ENCODE measurements at places on chromosomes 1 and 21. TPM values are rescaled to one million over a fixed set of nuclear protein-coding genes. Genes with fewer than 3 reads are reported as not detected.

The KRTAP22-1 gene
- not detected for total RNA-seq

The MIER1 gene
- total RNA-seq: 35.0 TPM

The PAQR6 gene
- 1.1 TPM for total RNA-seq

- DNase-seq: peak; percentile 89
Observed at GRCh38 chr1:44676484-44677200, 2.1 kb downstream of the ARMH1 start.

GRCh38 chr1:181043025-181043888 lies 9.5 kb downstream of the MR1 start:
- no peak for DNase-seq

GRCh38 chr1:55938376-55938850 lies 641.0 kb downstream of the PLPP3 start:
- peak; percentile 46 for DNase-seq

DNA sequence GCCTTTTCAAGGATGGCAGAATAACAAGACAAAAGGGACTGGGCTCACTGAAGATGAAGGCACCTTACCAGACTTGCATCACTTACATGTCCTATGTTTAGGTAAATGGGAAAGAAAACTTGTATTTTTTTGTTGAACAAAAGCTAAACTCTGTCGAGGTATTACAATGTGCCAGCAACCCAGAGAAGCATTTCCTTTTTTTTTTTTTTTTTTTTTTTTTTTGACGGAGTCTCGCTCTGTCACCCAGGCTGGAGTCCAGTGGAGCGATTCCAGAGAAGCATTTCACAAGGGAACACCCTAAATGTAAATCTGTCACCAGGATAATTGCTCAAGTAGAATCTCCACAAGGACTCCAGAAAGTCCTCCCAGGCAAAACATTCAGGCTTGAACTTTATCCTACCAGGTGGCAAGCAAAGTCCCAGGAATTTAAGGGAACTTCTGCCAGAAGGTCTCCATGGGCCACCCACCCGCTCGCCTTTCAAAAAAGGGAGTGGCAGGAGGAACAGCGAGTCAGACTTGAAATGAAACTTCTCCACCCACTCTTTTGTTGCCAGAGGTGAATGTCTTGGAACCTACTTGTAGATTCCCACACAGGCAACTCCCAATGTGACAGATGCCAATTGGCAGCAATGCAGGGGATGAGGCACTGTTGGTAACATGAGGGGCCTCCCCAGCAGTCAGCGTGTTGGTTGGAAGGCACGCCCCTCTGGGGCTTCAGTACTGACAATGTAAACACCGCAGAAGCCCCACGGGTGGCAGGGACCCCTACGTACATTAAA lies 125.0 kb downstream of the TIAM1 start:
- peak; percentile 65 for DNase-seq

GRCh38 chr1:145716641-145717345 lies 2.5 kb upstream of the CD160 start:
- DNase-seq: no peak

- peak; percentile 40 for DNase-seq
Observed at GRCh38 chr1:16451841-16452528, 11.5 kb downstream of the NECAP2 start.
